CD4-positive, alpha-beta T cell (primary cell): ENCODE measurements at places on chromosomes 12 and 14. TPM values are rescaled to one million over a fixed set of nuclear protein-coding genes. Genes with fewer than 3 reads are reported as not detected.

GRCh38 chr12:82426586-82426985, 68.3 kb downstream of the METTL25 start:
- H3K4me1 ChIP-seq = no peaks in the 10 kb centered on the region
- no peak overlapping the region for H3K4me3 ChIP-seq
- no peak for DNase-seq
- no peaks in the 10 kb centered on the region for H3K27me3 ChIP-seq
- H3K36me3 ChIP-seq = no peaks in the 10 kb centered on the region

DNA sequence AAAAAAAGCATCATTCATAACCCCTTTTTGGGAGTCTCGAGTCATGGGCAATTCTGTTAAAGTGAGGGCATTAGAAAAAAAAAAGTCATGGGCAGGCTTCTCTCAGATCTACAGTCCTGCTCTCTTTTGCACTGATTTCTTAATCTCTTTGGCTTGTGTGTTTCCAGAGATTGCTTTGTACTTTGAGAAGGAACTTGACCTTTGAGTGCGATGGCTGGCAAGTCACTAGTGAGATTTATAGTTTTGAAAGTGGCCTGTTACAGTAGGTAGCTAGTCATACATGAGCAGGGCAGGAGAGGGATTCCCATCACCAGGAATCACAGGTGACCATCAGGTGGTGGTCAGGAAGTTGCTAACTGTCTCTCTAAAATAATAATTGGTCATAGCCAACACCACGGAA, 119.6 kb downstream of the KCNMB4 start:
- no peaks in the 10 kb centered on the region for H3K27me3 ChIP-seq

DNA sequence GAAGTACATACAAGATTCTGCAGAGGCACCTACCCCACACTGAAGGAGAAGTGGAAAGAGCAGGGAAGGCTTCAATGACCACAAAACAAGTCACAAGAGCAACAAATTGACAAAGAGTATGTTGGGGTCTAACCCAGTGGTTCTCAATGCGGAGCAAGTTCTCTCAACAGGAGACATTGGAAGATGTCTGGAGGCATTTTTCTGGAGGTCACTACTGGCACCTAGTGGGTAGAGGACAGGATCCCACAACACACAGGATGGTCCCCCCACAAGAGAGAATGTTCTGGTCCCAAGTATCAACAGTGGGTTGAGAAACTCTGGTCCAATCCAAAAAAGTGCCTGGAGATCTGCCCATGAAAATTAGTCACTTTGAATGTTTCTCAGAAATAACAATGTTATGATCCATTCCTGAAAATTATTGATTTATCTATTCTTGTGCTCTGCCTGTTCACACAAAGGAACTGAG, 3.4 kb downstream of the SSH1 start:
- no peaks in the 10 kb centered on the region for H3K27me3 ChIP-seq
- H3K4me3 ChIP-seq = no peak overlapping the region
- no peak overlapping the region for H3K27ac ChIP-seq
- peaks cover 31% of the 10 kb centered on the region for H3K4me1 ChIP-seq

GRCh38 chr14:22097586-22098292, 424.1 kb upstream of the OR4E1 start:
- DNase-seq = no peak
- H3K27ac ChIP-seq = no peak overlapping the region
- no peaks in the 10 kb centered on the region for H3K36me3 ChIP-seq
- peaks cover 24% of the 10 kb centered on the region for H3K4me1 ChIP-seq

DNA sequence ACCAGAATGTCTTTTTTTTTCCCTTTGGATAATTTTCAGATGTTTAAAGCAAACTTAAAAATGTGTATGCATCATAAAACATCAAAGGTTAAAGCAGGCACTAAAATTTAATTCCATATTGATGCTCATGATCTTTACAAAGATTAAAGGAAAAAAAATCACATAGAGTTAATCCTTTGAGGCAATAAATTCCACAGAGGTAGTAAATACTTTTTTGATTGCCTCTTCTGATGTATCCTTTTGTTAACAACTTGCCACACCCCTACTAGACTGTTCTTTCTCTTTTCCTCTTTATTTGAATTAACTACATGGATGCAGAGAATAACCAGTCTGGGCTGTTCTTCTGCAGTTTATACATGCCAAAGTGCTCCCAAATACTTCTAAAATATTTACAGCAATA, 45.2 kb upstream of the KCNJ8 start:
- no peaks in the 10 kb centered on the region for H3K36me3 ChIP-seq
- DNase-seq = no peak
- H3K4me1 ChIP-seq = no peaks in the 10 kb centered on the region
- H3K27me3 ChIP-seq = no peaks in the 10 kb centered on the region
- no peak overlapping the region for H3K27ac ChIP-seq

CACNA2D4 gene
- total RNA-seq = 11.3 TPM

DNA sequence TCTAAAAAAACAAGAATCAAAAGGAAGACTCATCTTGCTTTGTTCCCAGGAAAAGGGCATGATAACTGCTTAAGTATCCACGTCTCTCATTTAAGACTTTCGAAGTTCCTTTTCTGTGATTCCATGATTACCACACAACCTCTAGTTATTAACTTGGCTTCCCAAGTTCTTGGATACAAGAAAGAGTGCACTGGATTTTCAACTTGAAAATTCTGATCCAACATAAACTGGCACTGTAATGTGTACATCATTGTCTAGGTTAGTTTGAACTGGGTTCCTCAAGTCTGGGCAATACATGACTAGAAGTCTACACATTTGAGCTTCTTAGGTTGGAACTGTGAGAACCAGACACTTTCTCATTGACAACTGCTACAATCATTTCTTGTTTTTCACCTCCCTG, 1.6 kb downstream of the KLHL28 start:
- DNase-seq = no peak
- peaks cover 29% of the 10 kb centered on the region for H3K4me1 ChIP-seq
- peaks cover 5% of the 10 kb centered on the region for H3K36me3 ChIP-seq
- peak overlapping the region; percentile 91 for H3K4me3 ChIP-seq

DNA sequence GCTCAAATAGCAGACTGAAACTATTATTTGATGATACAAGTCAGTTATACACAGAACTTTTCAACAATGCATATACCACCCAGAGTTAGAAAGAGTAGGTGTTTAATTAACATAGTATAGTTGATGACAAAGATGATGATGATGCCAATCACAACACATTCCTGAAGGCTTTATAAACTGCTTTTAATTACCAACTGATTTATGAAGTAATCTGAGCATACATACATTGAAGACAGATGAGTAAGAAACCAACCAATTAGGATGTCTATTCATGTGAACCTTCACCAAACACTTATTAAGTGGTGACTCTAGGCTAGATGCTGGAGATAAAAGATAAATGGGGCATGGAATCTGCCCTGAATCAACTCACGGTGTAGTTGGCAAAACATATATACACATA, 600.9 kb upstream of the FLRT2 start:
- no peaks in the 10 kb centered on the region for H3K27me3 ChIP-seq
- H3K4me3 ChIP-seq = no peak overlapping the region
- DNase-seq = no peak
- no peaks in the 10 kb centered on the region for H3K4me1 ChIP-seq
- no peak overlapping the region for H3K27ac ChIP-seq

DDIT3 gene
- total RNA-seq = 145 TPM

- H3K27ac ChIP-seq = no peak overlapping the region
- H3K27me3 ChIP-seq = no peaks in the 10 kb centered on the region
- H3K4me1 ChIP-seq = no peaks in the 10 kb centered on the region
- no peaks in the 10 kb centered on the region for H3K36me3 ChIP-seq
- no peak for DNase-seq
Observed at GRCh38 chr14:51454351-51454750, 197.4 kb upstream of the FRMD6 start.

TAS2R13 gene
- total RNA-seq = 0.59 TPM

DNA sequence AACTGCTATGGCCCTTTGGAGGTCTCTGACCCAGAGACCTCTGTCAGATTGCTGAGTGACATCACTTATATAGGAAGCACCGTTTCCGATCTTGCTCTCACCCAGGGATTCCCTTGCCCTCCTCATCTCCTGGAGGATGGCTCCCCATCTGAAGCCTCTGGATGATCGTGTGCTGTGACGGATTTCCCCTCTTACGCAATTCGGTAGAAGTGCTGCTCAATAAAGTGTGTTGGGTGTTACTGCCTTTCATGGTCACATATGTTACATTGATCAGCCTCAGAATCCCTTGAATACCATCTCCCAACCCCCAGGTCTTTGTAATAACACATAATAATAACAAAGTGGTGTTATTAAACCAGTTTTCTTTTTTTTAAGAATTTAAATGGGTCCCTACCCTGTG, 107.3 kb upstream of the CLEC14A start:
- no peak overlapping the region for H3K4me3 ChIP-seq
- H3K4me1 ChIP-seq = no peaks in the 10 kb centered on the region

DNA sequence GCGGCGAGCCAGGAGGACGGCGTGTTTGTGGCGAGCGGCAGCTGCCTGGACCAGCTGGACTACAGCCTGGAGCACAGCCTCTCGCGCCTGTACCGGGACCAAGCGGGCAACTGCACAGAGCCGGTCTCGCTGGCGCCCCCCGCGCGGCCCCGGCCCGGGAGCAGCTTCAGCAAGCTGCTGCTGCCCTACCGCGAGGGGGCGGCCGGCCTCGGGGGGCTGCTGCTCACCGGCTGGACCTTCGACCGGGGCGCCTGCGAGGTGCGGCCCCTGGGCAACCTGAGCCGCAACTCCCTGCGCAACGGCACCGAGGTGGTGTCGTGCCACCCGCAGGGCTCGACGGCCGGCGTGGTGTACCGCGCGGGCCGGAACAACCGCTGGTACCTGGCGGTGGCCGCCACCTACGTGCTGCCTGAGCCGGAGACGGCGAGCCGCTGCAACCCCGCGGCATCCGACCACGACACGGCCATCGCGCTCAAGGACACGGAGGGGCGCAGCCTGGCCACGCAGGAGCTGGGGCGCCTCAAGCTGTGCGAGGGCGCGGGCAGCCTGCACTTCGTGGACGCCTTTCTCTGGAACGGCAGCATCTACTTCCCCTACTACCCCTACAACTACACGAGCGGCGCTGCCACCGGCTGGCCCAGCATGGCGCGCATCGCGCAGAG, 873 bp downstream of the PLXNC1 start:
- H3K27ac ChIP-seq = no peak overlapping the region
- H3K4me1 ChIP-seq = peaks cover 29% of the 10 kb centered on the region
- H3K36me3 ChIP-seq = no peaks in the 10 kb centered on the region
- no peak for DNase-seq
- peak overlapping the region; percentile 57 for H3K4me3 ChIP-seq

GRCh38 chr14:55274146-55274545, 2.9 kb downstream of the FBXO34 start:
- peaks cover 24% of the 10 kb centered on the region for H3K4me1 ChIP-seq
- no peak overlapping the region for H3K4me3 ChIP-seq
- DNase-seq = no peak
- no peaks in the 10 kb centered on the region for H3K36me3 ChIP-seq
- no peaks in the 10 kb centered on the region for H3K27me3 ChIP-seq

CMKLR1 gene
- not detected for total RNA-seq

DNA sequence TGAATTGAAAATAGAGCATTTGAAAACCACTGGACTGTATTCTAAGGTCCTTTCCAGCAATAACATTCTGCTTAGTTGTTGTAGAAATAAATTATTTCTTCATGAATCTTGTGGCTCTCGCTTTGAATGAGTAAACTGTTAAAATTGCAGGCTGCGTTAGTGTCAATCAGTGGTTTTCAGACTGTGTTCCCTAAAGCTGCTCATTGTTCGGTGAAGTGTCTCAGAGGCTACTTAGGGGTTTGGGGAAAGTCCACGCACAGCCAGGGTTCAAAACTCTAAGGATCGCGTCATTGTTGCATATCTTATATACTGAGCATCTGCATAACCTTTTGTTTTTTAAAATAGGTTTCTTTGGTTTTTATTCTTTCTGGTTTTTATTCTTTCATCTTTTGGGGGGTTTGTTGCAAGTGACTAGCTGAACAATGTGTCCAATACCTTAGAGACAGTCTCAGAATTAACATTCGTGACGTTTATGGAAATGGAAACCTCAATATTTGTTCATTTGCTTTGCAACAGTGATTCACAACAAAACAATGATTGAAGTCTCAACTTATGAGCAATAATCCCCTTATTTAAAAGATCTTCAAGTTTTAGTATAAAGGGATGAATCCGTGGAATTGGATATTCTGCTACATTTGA, 108.1 kb downstream of the TTLL5 start:
- H3K27me3 ChIP-seq = no peaks in the 10 kb centered on the region
- peaks cover 9% of the 10 kb centered on the region for H3K36me3 ChIP-seq
- H3K4me3 ChIP-seq = no peak overlapping the region

DNA sequence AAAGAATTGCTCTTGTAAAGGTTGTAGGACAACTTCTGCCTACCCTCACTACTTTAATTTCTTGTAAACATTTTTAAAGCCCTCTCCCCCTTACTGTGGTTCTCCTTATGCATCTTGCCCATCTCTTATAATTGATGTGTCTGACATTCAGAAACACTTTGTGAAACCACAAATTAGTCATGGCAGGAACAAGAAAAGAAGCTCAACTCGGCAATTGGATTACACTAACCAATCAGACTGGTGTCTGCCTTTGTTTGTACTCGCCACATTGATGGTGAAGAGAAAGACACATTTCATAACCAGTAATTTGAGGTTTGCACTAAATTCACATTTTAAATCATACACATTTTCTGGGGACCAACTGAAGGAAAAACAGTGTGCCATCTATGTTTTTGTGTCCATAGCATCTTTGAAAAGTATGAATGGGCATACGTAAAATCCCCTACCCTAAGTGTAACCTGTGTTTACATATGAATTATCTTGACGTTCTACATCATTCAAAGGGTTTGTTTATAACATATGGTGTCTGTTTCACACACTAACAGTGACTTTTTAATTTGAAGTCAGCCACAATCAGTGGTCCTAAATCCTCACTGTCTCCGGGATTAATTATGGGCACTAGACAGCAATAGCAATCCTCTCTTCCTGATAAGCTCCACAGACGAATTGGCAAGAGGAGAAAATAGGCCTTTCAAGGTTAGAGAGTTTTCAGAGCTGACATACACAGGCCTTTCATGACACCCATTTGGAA, 49.9 kb downstream of the OTX2 start:
- no peaks in the 10 kb centered on the region for H3K4me1 ChIP-seq
- H3K4me3 ChIP-seq = no peak overlapping the region
- H3K27ac ChIP-seq = no peak overlapping the region
- no peak for DNase-seq

DNA sequence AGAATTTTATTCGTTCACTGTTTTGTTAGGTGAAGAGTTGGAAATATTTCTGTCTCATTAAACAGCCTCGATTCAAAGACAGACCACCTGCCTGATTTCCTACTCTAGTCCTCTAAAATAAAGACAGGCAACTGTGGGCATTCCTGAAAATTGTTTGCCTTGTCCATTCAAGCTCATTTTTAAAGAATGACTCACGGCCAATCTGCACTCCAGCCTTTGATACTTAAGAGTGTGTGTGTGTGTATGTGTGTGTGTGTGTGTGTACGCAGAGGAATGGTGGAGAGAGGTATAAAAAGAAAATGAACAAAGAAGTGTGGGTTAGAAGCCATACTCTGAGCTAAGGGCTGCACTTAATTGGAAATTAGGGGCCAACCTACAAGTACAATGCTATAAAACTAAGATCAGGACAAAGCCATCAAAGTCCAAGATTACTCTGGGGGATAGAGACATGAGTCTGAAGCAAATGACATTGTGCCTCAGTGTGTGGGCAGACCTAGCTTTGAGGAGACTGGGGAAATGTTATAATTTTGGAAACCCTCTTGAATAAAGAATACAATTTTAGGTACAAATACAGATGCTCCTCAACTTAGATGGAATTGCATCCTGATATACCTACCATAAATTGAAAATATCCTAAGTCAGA, 45.6 kb upstream of the SOCS2 start:
- no peak overlapping the region for H3K27ac ChIP-seq
- no peaks in the 10 kb centered on the region for H3K4me1 ChIP-seq
- H3K4me3 ChIP-seq = no peak overlapping the region
- DNase-seq = no peak
- no peaks in the 10 kb centered on the region for H3K36me3 ChIP-seq
